ENCODE measurements at places on chromosomes 1 and 21.

DNA sequence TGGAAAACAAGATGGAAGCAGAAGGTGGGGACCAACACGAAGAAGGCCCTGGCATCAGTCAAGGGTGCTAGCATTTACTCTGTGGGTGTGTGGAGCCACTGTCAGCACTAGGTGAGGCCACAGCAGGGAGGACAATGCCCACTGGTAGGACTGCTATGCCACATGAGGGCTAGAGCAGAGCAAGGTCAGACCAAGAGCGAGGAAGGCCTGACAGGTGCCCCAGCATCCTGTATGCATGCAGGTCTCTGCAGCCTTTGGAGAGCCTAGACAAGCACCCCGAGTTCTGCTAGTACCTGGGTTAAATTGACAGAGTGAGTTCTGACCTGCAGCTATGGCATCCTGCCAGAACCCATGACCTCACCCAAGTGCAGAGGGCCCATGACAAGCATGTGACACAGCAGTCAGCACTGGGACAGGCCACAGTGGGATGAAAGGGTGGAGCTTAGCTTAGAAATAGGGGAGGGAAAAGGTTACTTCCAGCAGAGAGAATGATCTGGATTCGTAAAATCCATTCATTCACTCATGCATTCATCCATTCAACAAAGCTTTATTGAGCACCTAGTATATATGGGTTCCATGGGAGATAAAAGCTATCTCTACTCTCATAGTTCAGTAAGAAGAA lies 9.0 kb upstream of the CSF1 start:
- DNase-seq, result peak; percentile 85

- no peak for DNase-seq
Measured at GRCh38 chr1:77796695-77797405, 17.4 kb downstream of the MIGA1 start.

- DNase-seq, result peak; percentile 48
Measured at GRCh38 chr1:165717918-165718515, 19.7 kb upstream of the ALDH9A1 start.

- DNase-seq, result no peak
Measured at GRCh38 chr1:234720709-234721441, 110.9 kb upstream of the IRF2BP2 start.

DNA sequence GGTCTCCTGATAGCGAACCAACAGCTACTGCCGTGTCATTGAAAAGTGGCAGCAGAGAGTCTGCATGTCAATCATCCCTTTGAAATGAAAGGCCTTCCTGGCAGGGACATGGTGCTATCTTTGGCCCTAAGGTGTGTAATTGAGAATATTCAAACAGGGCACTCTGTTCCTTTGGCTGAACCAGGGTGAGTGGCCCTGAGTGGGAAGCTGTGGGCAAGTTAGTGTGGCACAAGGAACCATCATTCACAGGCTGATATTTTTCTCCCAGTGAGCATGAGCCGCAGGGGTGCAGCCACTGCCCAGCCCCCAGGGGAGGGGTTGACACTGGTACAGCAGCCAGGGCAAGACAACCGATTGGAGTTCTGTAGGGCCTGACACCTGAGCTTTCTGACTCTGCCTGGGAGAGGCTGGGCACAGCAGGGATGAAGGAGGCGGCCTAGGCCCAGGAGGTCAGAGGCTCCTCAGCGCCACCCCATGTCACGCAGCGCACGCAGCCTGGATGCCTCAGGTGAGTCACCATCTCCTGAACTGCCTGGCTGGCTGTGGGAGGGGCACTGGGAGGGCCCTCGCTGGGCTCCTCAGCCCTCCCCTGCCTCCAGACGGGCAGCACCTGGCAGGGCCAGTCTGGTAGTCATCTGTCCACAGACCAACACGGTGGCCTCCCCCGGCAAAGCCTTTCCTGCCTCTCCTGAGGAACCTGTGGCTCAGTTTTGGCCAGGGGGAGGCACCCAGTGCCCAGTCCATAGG lies 13.2 kb downstream of the QSOX1 start:
- DNase-seq, result no peak

- DNase-seq, result no peak
Measured at GRCh38 chr1:208503787-208504186, 259.6 kb upstream of the PLXNA2 start.

- no peak for DNase-seq
Measured at GRCh38 chr1:214403431-214403830, 122.5 kb downstream of the SMYD2 start.
